Fibroblast of the aortic adventitia (primary cell): ENCODE measurements at places on chromosomes 6 and 20.
A peak's percentile ranks its signal among the peaks of the same experiment; 100 is the strongest.

DNA sequence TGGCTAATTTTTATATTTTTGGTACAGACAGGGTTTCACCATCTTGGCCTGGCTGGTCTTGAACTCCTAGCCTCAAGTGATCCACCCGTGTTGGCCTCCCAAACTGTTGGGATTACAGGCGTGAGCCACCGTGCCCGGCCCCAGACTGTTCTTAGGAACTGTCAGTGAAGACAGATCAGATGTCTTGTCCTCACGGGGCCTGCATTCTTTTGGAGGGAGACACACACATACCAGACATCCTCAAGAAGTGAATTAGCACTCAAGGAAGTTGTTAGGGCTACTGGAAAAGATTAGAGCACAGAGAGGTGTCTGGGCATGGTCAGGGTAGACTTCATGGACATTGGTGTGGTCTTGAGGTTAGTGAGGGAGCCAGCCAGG, 10.3 kb upstream of the LPIN3 start:
- DNase-seq = no peak

- DNase-seq = no peak
Observed at GRCh38 chr6:89379281-89379680, 26.8 kb upstream of the UBE2J1 start.

- DNase-seq = no peak
Observed at GRCh38 chr6:30881392-30882203, 2.7 kb upstream of the DDR1 start.

GRCh38 chr6:25428758-25429317, 149.7 kb downstream of the CARMIL1 start:
- peak; percentile 14 for DNase-seq

DNA sequence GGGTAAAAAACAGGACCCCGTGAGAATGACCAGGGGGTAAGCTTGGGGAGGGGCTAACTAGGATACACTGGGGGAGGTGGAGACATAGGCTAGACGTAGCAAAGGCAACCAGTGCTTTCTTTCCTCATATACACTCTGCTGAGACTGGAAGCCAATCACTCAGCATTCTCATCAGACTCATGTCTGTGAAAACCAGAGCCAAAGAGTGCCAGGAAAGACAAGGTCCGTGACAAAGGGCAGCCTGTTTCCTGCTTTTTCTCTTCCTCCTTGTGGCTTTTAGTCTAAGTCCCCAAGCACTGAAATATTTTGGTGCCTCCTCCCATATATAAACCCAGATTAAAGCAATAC, 97.9 kb upstream of the NEDD9 start:
- DNase-seq = no peak

- no peak for DNase-seq
Observed at GRCh38 chr20:13418263-13419229, 197.5 kb downstream of the ISM1 start.

DNA sequence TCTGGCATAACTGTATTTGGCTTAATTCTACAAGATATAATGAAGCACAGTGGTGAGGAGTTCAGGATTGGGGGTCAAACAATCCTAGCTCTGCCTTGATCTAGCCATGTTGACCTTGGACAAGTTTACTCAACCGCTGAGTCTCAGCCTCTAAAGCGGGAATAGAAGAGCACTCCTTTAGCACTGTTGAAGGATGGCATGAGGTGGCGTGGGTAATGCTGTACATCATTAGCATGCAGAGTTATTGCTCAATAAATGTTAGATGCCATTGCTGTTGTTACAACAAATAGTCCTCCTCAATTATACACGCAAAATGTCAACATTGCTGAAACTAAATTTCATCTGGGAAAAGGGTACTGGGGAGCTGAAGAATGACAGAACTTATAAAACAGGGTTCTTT, 78.6 kb downstream of the KIF13A start:
- no peak for DNase-seq

GRCh38 chr20:22540832-22541231, 43.5 kb downstream of the FOXA2 start:
- no peak for DNase-seq

- DNase-seq = no peak
Observed at GRCh38 chr6:19121521-19121920, 715.6 kb upstream of the ID4 start.

DNA sequence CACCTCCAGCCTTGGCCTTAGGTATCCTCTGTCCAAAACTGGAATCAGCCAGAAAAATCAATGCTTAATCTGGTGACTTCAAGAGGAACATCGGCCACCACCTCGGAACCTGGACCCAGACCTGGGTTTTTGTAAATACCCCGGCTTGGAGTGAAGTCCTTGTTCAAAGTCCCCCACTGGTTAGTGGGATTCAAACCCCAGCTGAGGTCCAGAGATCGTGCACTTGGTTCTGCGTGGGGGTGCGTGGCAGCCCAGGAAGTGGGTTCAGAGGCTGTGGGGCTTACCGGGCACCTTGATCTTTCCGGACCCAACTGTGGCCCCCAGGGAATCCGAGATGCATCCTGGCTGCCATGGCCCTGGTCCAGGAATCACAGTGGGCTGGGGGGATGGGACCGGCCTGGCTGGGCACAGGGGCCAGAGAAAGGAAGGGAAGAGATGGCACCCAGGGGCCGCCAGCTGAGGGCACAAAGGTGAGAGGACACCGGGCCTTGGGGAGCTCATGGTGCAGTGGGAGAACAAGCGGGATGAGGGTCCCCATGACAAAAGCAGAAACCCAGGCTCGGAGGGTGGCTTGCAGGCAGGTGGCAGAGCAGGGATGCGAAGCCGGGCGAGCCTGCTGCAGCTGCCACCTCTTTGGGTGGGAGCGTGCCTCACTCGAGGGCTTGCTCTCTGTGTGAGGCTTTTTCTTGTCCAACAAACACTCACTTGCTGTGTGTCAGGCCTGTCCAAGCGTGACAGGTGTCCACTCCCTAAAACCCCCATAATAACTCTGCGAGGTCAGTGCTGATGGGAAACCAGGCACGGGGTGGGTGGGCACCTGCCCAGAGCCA, 27.7 kb downstream of the ZBP1 start:
- no peak for DNase-seq

DNA sequence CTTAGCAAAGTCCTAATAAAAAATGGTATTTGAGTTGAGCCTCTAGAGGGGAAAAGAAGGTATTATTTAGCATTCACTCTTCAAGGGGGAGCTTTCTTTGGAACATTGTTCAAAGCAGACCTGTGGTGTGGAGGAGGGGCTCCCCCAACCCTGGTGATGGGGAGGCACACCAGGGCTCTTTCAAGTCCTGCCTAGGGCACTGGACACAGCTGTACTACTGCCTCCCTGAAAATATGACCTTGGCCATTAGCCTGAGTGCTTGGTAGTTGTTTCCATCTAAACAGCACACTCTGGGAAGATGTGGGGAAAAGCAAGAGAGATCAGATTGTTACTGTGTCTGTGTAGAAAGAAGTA, 215.1 kb upstream of the CNR1 start:
- DNase-seq = no peak

DNA sequence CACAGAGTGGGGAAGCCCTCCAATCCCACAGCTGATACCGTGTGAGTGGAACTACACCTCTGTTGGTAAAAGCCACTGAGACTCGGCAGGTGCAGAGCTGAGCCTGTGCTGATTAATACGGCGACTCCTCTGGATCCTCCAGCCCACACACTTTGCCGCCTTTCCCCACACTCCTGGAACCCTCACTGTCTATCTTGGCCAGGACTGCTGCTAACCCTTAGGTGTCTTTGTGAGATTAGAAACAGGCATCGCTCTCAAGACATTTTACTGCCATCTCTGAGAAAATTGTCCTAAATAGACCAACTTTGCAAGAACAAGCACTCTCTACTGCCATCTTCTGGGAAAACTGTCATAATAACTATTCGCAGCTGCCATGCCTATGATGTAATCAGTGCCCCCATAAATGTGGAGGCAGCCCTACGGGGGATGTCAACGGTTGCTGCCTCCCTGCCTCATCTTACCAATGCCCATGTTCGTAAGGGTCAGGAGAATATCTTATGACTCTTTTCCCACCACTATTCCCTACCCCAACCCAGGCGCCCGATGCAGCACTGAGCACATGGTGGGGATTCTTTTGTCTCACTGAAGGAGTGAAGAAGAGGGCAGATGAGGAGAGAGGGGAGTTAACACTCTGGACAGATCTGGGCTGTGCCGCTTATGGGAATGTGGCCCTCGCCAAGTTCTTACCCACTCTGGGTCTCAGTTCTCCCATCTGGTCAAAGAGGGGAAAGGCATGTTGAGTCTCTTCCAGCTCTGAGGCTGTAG, 26.1 kb upstream of the KCNB1 start:
- DNase-seq = peak; percentile 53
